ENCODE measurements at places on chromosomes 5 and 9. TPM values are rescaled to one million over a fixed set of nuclear protein-coding genes. Genes with fewer than 3 reads are reported as not detected.

GRCh38 chr9:36744678-36745077 is 172.0 kb downstream of the MELK start:
- no peak for DNase-seq

GFI1B gene
- not detected for total RNA-seq

PCDHB4 gene
- 7.3 TPM for total RNA-seq

PCDHB12 gene
- total RNA-seq = 12.6 TPM

GRCh38 chr5:40277161-40277906 is 402.4 kb upstream of the PTGER4 start:
- no peak for DNase-seq

Measured in tibial nerve (tissue), 4 donors.